SK-N-SH (cell line): ENCODE measurements at places on chromosomes 3 and 15.

DNA sequence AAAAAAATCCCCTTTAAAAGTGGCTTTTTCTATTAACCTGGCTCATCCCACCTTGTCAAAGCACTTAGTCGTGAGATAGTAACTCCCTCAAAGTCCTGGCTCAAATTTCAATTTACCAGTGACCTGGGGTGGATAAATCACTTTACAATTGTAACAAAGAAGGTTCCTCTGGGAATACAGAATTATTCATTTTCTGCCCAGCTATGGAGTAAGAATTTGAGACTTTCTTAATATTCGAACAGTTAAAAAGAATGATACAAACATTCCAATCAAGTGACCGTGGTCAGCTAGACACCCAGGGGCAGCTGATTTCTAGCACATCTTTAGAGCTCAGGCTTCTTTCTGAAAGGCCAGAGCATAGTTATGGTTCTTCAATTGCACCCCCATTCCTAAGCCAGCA lies 291.0 kb upstream of the TGFBR2 start:
- no peak for DNase-seq

GRCh38 chr3:74465715-74466410 lies 148.6 kb downstream of the CNTN3 start:
- no peak for DNase-seq

GRCh38 chr3:152291649-152292066 lies 22.9 kb downstream of the MBNL1 start:
- no peak for DNase-seq

GRCh38 chr3:57484563-57484962 lies 59.6 kb downstream of the DNAH12 start:
- DNase-seq: no peak

- DNase-seq: peak; percentile 6
Observed at GRCh38 chr3:30668051-30668609, 61.7 kb downstream of the TGFBR2 start.

DNA sequence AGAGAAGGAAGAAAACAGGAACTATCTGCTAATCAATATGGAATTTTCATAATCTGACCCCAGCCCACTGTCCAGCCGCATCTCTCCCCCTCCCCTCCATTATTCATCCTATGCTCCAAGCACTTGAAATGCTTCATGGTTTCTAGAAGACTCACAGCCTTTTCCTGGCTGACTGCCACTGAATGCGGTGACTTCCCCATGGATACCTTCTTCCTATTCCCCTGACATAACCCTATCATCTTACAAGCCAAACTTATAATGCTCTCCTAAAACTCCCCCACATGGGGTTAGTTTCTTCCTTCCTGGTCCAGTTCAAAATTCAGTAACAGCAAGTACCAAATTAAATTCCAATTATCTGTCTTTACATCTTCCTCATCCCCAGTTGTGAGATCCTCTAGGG lies 31.2 kb upstream of the PTX3 start:
- DNase-seq: no peak

GRCh38 chr3:53464424-53464823 lies 30.0 kb upstream of the CACNA1D start:
- no peak for DNase-seq

DNA sequence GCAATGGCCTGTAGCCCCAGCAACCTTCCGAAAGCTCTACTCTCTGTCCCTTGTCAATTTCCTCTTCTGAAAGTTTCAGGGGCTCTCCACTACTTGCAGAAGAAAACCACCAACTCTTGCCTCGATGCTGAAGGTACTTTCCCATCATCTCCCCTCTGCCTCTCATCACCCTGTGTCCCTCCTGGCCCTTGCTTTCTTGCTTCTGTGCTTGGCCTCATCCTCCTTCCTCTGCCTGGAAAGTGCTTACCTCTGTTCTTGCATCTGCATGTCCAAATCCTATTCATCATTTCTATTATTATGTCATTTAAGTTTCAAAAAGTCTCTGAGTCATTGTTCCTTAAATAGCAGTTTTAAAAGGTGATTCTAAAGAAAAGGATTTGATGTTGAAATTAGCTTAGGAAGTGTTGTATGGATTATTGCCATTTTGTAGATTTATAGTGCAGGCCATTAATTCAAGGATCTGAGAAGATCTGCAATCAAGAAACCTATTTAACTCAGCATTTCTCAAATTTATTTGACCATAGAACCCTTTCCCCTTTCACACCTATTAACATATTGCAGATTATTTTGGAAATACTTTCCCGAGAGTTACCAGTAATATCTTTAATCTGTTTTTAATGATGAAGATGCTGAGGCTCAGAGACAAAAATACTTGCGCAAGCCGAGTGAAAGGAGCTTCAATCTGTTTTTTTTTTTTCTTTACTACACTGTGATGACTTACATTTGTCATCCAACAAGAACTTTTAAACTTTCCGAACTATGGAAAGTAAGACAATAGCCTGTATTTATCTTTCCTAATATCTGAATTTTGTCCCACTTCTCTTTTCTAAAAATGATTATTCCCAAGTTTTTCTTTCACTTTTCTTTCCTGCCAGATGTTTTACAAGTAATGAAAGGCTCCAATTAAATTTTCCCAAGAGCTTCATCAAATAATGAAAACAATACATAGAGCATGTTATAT lies 22.3 kb upstream of the CFAP161 start:
- no peak for DNase-seq

DNA sequence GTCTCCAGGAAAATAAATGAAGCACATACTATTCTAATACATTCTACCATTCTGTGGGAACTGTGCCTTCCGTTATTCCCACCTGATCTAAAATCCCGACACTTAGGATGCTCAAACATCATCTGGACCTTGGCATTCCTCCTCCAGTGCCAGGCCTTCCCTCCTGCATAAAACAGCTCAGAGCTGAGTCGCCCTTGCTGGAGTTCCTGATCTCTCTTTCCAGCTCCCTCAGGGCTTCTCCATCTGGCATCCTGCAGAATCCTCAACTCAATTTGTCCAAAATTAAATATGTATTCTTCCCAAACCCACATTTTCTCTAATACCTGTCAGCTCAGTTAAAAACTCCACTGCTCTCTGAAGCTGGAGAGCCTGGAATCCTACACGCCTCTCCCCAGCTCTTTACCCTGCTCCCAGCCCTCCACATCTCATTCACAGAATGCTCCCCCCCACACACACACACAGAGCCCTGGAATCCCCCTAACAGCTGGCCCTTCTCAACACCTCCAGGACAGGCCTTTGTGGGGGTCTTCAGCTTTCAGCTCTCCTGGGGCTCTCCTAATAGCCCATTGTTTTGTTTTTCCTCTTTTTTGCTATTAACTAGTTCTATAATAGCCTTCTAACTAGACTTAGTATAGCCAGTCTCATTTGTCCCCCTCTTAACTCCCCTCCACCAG lies 78.5 kb downstream of the HMG20A start:
- DNase-seq: peak; percentile 36

DNA sequence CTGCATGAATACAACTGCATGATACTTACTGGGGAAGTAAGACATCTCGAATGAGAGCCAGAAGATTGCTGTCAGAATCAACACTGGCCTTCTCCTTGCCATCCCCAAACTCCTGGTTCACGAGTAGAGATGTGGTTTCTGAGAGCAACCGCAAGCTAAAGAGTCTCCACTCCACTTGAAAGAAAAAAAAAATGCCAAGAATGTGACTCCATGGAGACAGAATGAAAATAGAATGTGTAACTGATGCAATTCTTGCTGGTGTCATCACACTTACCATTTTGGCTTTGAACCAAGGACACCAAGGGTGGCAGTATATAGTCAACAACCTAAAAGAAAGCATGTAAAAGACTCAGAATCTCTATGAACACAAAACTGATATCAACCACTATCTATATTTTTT lies 280.4 kb downstream of the ULK4 start:
- DNase-seq: no peak

DNA sequence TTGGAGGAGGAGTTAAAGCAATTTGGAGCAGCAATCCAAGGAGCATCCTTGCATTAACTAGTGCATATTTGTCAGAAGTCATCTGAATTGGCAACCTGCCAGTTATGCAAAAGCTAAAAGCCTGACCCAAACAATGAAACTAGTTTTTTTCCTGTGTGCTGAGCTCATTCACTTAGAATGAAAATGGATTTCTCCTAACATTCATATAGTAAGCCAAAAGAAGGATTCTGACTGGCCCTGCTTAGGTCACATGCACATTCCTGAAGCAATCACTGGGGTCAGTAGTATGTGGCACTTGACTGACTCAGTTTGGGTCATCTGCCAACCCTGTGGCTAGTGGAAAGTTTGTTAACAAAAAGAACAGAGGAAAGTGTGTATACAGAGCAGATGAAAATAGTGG lies 30.5 kb downstream of the OXSM start:
- no peak for DNase-seq

DNA sequence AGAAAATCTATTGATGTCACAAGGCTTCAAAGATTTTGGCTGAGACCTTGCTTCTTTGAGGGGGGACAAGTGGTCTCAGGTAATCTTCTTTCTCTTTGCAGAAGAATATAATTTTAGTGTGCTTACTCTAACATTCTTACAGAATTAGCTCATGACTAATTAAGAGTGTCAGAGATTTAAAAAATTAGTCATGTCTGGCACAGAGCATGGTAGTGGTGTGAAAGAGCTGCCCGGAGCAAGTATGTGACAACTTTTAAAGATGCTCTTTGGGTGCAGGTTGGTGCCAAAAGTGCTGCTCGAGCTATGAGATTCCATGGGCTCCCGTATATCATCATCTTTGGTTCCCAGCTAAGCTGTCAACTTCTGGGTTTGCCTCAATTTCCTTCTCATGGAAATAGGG lies 31.1 kb downstream of the CYP19A1 start:
- no peak for DNase-seq

- DNase-seq: no peak
Observed at GRCh38 chr3:119778811-119779210, 3.1 kb upstream of the NR1I2 start.

GRCh38 chr3:139296141-139296718 lies 47.6 kb upstream of the MRPS22 start:
- no peak for DNase-seq

DNA sequence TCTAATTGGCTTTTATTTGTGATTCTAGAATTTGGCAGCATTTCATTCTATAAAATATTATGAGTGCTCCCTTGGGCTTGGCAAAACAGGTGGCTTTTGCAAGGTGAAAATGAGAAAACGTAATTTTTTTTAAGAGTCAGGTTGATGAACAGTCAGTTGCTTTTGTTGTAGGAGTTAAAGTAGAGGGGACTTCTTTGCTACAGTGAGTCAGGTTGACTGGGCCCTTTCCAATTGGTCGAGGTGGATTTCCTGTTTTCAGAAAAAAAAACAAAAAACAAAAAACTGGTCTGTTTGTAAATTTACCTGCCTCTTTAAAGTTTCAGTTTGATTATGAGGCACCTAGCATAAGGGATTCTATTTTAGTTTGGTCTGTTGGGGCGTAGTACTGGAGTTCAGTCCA lies 1469.4 kb upstream of the GBE1 start:
- DNase-seq: no peak

DNA sequence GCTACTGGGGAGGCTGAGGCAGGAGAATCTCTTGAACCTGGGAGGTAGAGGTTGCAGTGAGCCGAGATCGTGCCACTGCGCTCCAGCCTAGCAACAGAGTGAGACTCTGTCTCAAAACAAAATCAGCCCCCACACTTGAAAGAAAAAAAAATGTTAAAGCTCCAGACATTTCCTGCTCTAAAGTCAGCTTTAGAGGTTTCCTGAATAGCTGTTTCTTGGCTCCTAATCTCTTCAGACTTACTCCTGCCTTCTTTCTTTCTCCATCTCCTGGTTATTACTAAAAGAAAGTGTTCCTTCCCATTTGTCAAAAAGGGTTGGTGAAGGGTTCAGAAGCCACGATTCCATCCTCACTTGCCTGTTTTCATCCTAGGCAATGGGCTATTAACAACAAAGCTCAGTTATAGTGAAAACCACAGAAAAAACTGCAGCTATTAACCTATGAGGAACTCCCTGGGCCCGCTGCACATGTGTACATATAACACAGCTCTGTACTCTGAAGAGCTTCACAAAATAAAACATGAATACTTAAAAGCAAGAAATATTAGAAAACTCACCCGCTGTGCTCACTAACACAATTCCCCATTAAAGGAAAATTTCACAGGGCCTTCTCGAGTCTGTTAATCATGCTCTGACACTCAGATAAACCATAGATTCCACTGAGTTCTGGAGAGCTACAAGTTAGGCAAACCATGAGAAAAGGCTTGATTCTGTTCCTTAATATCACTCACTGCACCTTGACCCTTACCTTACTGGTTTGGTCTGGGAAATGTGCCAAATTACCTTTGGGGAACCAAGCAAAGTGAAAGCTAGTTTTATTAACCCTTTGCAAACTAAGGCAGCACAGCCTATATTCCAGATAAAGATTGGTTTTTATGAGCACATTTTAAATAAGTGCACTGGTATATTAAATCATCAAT lies 89.9 kb upstream of the TSPAN3 start:
- no peak for DNase-seq

DNA sequence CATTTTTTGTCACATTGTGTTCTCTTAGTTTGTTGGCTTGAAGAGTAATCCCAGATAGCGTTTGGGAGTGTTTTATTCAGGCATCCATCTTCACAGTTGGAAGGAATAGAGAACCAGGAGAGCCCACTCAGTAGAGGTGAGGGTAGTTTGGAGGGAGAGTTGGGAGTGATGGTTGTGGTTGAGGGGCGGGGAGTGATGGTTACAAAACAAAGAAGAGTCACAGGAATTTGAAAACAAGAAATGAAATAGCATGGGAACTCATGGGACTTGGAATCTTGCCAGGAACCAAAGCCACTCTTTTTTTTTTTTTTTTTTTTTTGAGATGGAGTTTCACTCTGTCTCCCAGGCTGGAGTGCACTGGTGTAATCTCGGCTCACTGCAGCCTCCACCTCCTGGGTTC lies 36.3 kb downstream of the DUT start:
- no peak for DNase-seq

DNA sequence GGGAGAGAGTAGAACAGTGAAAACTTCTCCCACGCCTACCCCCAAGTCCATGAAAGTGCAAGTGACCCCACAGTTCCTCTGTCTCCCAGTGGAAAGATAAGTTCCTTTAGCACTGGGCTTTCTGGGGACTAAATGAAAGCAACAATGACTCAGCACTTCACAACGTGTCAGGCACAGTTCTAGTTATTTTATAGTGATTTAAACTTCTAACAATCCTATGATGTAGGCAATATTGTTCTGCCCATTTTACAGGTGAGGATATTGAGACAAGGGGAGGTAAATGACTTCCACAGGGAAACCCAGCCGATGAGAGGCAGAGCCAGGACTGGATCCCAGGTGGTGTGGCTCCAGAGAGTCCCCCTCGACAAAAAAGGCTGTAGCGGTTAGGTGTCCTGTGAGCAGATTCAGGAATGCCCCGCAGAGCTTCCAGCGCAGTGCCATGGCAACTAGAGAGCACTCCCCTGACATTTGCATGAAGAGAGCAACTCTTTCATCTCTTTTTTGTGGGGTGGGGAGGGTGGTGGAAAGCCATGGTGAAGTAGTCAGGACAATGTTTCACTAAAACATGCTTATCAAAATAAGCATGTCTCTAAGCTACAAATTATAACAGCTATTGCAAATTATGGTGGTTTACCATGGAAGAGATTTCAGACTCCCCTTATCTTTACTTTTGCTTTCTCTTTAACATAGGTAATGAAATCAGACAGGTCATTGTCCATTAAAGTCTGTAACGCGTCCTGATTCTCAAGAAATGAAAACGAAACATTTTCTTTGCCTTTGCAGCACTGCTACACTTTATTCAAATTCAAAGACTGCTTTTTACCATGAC lies 62.1 kb downstream of the NR2F2 start:
- DNase-seq: no peak

- DNase-seq: no peak
Observed at GRCh38 chr3:163391407-163392181, 1686.7 kb downstream of the SI start.
